ENCODE measurements at places on chromosomes 11 and 22.

DNA sequence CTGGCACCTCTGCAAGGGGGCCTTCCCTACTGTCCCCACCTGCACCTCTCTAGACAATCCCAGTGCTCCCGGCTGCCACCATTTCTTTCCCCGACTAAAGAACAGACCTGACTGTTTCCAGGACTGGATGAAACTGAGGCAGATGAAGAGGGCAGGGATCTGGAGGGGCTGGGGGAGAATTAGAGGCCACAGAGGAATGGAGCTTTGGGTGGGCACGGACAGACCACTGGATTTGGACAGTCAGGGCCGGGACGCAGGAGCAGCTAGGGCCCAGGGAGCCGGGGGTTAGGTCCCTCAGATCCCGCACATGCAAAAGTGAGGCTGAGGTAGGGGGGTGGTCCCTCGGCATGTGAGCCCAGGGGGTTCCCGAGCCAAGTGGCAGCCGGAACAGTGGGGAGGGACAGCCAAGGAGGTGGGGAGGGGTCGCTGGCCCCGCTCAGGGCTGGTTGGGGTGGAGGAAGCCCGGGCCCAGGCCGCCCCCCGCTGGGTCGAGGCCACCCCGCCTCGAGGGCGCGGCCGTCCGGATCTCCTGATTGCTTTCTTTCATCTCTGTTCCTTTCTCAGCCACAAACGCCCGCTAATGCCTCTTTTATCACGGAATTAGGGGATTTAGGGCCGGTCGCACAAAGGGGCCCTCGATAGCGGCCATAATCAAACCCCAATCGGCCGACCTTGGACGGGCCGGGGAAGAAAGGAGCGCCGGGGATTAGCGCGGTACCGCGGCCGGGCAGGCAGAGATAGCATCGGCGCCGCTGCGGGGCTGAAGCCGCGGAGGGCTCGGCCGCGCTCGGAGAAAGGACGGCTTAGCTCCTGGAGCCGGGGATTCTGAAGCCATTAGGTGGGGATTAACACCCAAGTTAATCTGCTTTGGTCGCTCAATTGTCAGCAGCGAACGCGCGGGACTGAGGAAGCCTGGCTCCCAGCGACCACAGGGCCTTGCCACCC, 9.3 kb downstream of the SLC25A1 start:
- no peak for DNase-seq

- no peak for DNase-seq
These were observed 3.3 kb upstream of the KMT5B start for GRCh38 chr11:68216171-68216938.

DNA sequence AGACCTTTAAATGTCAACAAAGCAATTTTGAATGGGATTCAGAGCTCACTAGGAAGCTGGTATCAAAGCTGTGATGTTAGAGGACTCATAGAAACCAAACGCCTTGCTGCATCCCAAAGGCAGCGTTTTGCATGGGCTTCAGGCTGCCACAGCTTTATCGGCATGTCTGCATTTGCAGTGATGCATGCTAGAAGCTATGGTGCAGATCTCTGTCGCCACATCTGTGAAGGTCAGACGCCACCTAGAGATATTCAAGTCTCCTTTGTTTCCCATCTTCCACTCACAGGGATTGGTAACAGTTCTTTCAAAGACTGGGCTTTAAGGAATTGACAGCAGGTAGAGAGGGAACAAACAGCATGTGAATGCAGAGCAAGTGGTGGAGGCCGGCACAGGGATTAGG, 47.8 kb downstream of the NTM start:
- DNase-seq: no peak

- DNase-seq: no peak
These were observed 62.1 kb upstream of the DEUP1 start for GRCh38 chr11:93268287-93269040.

- no peak for DNase-seq
These were observed 85.0 kb downstream of the RPL27A start for GRCh38 chr11:8767466-8768142.

GRCh38 chr11:29163231-29163630, 853.6 kb downstream of the KCNA4 start:
- DNase-seq: no peak

- DNase-seq: no peak
These were observed 61.3 kb downstream of the CABIN1 start for GRCh38 chr22:24072361-24072760.

DNA sequence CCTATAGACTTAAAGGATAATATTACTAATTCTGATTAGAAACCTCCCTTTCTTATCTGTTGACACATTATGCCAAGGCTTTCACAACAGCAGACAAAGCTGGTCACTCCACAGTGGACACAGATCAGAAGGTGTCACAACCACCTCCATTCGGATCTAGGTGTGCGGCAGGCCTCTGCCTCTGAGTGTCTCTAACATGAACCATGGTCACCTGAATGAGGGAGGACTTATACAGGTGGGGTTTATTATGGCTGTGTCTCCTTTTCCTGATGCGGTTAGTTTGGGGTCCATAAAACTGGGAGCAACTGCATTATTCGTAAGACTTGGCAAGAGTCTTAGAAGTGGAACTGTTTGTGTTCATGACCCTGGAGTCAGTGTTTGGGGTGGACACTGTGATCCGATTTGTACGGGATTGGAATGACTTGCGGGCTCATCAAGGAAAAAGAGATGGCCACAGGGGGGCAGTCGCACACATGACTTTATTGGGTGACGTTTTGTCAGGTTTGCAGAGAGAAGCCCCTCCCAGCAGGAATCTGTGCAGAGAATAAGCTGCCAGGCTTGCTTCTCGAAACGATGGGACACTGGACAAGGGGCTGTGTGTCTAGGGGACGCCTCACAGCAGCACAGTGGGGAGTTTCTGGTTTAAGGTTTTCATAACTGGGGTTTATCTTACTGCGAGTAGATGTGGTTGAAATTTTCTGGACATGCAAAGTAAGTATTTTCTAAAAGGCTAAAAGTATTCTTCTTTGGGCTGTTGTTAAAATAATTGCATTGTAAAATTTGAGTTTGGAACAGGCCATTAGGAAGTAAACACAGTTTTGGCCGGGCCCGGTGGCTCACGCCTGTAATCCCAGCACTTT, 90.6 kb downstream of the GAB4 start:
- no peak for DNase-seq

DNA sequence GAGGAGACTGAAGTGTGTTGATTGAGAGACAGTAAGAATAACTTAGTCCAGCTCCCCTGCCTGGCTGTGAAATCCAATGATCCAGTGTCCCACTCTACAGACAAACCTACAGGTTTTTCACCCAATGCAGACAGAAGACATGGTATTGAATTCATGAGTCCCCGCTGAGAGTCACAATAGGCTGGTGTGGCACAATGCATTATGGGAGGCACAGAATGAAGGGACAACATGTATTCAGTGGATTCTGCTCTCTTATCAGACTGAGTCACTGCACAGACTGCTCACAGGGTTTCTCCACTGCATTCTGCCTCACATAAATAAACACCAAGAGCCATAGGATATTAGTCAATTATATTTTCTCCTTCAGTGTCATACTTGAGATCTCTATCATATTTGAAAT, 55.2 kb upstream of the TOP3B start:
- no peak for DNase-seq

GRCh38 chr11:97158243-97158642, 768.4 kb downstream of the JRKL start:
- DNase-seq: no peak

GRCh38 chr11:12685229-12685628, 11.0 kb downstream of the TEAD1 start:
- DNase-seq: no peak

DNA sequence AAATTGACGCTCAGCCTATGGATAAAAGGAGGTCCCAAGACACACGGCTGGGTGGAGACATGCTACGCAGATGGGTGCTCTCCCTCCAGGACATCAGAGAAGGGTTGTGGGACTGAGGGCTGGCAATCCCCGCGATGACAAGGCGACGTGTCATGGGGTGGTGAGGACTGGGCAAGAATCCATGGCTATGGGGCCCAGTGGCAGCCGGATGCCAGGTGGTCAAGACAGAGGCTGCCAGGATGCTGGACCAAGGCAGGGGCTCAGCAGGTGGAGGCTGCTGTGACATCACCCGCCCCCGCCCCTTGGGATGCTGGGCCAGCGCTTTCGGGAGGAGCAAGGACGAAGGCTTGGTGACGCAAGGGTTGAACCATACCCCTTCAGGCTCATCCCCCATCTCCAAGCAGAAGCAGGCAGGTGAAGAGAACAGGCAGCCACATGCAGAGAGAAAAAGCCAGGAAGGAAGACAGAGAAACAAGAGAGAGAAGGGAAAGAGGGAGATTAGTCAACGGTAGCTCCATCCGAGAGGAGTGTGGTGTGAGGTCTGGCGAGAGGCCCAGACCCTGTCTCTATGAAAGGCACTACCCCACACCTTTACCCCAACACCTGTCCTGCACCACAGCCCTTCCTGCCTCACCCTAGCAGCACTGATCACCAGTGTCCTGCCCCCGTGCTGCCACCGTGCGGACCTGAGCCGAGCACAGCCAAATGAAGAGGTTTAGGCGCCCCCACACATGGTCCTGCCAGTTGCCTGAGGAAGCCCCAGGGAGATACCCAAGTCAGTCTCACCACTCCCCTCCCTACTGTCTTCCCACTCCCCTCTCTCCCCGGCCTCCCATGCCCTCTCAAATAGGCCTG, 24.1 kb upstream of the RASL10A start:
- no peak for DNase-seq

DNA sequence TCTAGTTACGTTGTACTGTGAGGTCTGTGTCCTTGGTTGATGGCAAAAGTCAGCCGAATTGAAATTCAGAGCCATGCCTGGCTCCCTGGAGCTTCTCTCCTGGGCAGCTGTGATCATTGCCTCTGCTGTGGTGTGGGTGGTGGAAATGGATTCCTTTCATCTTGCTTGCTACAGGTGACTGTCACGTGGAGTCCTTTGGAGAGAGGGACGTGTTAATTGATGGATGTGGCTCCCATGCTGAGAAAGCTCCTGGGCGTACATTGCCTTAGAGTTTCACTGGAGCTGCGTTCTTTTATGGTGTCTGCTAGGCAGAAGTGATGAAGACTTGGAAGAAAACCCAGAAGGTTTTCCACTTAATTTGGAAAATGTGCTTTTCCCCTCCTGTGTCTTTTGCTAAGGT, 41.9 kb upstream of the PPP6R3 start:
- DNase-seq: no peak

GRCh38 chr11:57274904-57275498, 38.0 kb upstream of the APLNR start:
- no peak for DNase-seq

- DNase-seq: no peak
These were observed 1.3 kb upstream of the NDUFC2 start for GRCh38 chr11:78080818-78081495.

DNA sequence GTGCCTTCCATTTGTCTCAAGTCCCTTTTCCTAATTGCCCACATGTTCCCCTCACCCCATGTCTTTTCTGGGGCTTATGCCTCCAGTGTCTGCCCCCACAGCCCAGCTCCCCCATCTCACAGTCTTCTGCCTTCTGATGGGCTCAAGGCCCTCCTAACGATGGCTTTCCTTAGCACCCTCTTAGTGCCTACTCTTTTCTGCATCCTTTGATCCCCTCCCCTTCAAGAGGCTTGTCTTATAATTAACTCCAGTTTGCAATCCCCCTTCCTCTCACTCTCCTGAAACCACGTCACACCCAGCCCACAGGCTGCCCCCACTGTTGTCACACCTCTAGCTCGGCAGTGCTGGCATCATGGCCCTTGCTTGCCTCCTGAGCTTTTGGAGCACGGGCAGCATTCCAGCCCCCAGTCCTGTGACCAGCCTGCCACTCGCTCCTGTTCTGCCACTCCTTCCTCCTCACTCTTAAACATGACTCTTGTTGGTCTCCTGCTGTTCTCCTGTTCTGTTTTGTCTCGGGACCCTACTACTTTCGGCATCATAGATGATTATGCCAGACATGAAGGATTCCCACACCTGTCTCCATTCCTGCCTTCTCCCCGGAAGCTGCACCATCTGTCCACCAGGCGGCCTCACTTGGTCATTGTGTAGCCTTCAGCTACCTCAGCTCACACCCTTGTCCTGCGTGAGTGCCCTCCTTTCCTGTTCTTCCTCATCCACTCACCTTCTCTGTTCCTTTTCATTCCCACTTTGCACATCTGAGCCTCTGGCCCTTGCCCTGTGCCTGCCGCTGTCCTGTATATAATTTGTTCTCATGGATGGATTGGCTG, 26.1 kb downstream of the UBE2L3 start:
- DNase-seq: no peak

DNA sequence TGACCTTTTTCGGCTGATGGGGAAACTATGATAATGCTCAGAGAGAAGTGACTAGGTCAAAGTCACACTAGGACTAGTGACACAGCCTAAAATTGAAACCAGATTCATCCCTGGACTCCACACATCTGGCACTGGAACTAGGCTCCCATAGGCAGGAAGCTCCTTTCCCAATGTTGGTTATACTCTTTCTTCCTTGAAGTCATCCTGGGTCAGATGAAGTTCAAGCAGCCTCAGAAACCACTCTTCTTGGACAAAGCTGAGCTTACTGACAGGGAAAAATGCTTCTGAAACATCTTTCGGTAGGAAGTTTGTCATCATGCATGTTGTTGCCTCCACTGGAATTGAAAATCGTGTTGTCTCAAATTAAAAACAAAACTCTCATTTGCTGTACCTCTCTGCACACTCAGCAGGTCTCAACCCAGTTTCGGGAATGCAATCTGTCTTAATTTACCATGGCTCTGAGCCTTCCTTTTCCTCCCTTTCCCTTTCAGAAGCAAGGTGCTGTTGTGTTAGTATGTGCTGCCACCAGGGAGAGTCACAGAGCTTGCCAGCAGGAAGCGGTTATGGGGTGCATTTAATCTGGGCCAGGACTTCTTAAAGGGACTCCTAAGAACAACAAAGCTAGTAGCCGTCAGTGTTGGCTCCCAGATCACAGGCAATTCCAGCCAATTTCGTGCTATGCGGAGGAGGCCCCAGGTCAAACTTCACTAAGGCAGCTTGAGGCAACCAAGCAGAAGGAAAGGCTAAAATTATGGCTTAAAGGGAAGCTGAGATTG, 384.8 kb downstream of the TENM4 start:
- no peak for DNase-seq

- no peak for DNase-seq
These were observed 12.2 kb downstream of the SLC35C1 start for GRCh38 chr11:45817191-45817590.

GRCh38 chr11:32034149-32034548, 56.7 kb upstream of the RCN1 start:
- no peak for DNase-seq

GRCh38 chr11:68006606-68007166, 2.8 kb upstream of the UNC93B1 start:
- DNase-seq: no peak

DNA sequence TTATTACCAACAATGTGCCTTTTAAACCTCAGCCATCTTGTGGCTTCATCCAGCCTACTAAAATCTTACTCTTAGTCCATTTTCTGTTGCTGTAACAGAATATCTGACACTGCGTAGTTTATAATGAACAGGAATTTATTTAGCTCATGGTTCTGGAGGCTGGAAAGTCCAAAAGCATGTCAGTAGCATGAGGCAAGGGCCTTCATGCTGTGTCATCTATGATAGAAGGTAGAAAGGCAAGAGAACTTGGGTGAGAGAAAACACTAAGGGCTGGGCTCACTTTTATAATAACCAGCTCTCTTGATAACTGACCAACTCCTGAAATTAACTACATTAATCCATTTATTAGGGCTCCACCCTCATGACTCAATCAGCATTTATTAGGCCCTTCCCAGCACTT, 13.5 kb downstream of the BTBD10 start:
- DNase-seq: no peak

GRCh38 chr11:83543706-83544439, 257.7 kb upstream of the CCDC90B start:
- DNase-seq: no peak

- no peak for DNase-seq
These were observed 207.8 kb upstream of the CCDC90B start for GRCh38 chr11:83493917-83494316.

- DNase-seq: no peak
These were observed 30.0 kb upstream of the TLCD5 start for GRCh38 chr11:120295099-120295498.
